Tibial nerve (tissue), 4 donors: ENCODE measurements at places on chromosomes 1 and 21.

DNA sequence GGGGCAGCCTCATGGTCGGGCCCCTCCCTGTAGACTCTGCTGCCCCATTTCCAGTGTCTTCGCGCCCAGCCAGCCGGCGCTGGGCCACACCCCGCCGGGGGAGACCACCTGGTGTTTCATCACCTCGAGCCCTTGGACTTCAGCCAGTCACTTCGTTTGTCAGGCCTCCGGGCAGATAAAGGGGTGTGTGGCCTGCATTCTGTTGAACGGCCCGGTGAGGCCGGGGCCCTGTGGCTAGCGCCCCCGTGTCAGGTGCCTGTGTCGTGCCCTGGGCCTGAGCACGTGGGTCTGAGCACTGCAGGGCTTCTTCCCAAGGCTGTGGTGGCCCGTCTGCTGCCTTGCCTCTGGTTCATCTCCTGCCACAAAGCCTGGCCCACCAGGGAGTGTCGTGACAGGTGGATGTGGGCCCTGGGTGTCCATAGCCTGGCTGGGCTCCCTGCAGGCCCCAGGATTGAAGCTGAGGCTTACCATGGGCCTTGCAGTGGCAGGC is 65.2 kb upstream of the DIP2A start:
- DNase-seq, result no peak

DNA sequence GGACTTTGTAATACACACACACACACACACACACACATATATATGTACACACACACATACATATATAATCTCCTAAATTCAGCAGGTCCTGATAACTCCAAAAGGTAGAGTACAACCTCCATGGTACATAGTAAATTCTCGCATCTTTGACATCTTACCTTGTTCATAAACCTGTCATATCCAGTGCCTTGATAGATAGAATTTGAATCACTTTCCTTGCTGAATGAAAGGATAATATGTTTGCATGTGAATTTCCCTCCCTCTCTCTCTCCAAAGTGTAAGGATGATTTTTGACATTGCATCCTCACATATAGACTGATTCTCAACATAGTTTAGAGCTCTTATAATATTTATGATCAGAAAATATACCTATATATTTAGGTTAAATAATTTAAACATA is 567.1 kb upstream of the ADGRL2 start:
- DNase-seq, result no peak

DNA sequence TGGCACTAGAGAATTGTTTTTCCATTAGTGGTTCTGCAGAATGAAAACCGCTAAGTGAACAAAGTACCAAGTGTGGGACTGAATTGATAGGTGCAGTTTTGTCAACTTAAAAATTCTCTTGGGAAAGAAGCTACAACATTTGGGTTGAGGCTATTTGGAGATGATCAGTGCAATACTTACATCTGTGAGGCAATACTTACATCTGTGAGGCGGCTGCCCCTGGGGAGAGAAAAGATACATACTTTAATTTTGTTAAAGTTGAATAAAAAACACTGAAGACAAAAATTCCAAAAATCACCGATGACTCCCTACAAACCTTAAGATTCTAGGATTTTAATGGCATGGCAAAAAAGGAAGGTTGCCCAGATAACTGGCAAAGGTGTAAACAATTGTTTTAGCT is 1.7 kb downstream of the CFAP410 start:
- DNase-seq, result no peak

DNA sequence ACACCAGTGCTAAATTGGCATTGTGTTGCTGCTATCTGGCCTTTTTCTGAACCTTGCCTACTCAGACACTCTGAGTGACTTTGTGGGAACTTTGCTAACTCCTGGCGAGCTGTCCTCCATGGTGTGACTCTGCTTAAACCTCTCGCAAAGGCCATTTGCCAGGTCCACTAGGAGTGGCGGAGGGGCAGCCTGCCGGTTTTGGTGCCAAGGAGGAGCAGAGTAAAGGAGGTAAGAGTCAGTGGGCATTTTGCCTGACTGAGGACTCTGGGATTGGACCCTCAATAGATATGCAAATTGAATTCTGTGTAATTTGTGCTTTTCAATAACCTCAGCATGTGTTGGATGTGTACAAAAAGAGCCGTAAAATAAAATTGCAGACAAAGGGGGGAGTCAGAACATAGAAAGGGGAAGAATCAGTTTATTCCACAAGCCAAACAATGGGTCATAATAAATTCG is 386.6 kb upstream of the NFIA start:
- DNase-seq, result no peak

DNA sequence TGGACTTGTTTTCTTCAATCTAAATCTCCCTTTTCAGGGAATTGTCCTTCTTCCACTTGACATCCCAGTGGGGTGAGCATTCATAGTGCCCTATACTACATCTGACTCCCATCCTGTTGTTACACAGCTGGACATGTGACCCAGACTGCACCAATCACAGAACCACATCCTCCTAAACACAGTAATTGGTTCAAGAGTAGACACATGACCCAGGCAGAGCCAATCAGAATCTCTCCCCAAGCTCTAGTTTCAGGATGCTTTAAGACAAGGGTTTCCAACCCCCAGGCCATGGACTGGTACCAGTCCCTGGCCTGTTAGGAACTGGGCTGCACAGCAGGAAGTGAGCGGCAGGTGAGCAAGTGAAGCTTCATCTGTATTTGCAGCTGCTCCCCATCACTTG is 5.6 kb upstream of the DDOST start:
- DNase-seq, result no peak

GRCh38 chr1:152870831-152871730 is 7.0 kb upstream of the SMCP start:
- no peak for DNase-seq

DNA sequence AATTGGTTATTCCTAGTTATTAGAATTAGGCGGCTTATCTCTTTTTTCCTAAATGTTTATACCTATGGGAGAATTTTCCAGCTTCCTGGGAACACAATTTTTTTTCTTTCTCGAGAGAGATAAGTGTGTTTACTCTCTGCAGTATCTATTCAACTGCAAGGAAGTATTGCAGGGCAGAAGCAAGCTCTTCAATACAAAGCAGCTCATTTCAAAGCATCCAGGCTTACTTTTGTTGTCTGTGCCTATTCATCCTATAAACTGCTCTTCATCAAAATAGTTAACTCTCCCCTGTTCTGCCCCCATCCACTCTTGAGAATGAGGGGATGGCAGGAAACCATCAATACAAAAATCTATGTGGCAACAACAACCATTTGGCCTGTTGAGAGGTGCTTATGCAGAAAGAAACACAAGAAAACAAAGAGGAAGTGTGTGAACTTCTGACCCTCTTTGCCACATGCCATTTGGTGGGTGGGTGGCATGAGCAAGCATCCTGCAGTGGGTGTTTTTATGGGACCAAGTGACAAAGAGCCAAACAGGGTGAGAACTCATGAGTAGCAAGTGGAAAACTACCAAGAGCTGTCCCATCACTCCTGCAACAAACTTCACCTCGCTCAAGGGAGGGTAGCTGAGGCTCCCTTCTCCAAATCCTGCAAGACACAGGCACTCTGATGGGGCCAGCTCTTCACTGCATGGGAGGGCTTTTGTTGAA is 50.6 kb upstream of the MRPS6 start:
- DNase-seq, result no peak

DNA sequence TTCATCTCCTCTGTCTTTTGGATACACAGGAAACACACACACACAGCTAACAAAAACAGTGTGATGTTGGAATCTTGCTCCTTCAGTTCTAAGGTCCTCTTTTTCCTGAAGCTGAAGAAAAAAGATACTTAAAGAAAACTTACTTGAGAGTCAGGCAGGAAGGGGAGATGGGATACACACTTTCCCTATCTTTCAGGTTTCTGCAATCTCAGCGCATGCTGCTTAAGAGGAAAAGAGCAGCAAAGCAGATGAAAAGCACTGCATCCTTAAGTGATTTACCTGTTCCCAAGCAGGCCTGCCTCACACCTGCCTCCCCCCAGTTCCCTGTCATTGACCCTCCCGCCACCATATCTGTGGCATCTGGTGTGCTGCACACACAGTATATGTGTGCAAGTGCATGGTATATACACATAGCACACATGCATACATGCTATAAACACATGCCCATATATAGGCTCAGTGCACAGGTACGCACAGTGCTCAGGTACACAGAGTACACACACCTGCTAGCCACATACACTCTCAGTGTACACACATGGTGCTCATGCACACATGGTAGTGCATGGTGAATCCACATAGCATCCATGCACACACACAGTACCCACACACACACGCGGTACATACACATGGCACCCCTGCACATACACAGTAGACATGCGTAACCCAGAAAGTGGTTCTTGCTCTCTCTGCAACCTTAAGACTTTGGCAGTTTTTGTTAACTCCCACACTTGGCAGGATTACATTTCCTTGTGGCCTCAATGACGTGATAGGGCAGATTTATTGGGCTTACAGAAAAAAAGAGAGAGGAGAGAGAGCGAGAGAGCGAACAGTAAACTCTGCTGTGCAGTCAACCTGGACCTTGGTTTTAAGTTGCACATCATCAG is 166.9 kb downstream of the TOMM20 start:
- no peak for DNase-seq

DNA sequence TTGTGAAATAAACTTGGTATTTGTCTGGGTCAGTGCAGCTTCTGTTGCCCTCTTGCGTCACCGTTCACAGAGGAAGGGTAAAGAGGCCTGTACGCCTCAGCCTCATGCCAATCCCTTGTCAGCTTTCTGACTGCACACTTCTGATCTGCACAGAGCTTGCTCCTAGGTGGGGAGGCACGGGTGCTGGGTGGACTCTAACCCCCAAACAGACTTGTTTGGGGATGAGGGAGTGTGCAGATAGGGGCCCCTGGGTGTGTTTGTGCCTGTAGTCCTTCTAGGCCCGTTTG is 803 bp upstream of the B4GALT2 start:
- no peak for DNase-seq

- no peak for DNase-seq
Observed at GRCh38 chr1:92495392-92496063, 8.8 kb upstream of the GFI1 start.

DNA sequence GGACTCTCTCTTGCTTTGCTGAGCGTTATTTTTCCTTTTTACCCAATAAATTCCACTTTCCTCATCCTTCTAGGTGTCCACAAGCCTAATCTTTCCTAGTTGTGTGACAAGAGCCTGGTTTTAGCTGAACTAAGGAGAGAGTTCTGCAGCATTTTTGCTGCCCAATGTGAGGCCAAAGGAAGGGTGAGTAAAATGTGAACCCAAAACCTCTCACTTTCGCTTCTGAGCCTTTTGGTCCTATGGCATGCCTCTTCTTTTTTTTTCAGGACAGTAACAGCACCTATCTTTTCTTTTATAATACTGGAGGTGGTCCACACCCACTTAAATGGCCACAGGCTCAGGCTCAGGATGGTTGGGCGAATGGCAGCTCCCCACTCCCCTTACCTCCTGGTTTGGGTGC is 111.1 kb downstream of the COP1 start:
- no peak for DNase-seq

GRCh38 chr1:224168859-224169380 is 14.1 kb upstream of the DEGS1 start:
- DNase-seq, result no peak

GRCh38 chr1:17569200-17570139 is 30.0 kb downstream of the ARHGEF10L start:
- DNase-seq, result peak; percentile 84

- no peak for DNase-seq
Observed at GRCh38 chr21:34252751-34253150, 111.1 kb upstream of the KCNE2 start.

GRCh38 chr1:52032785-52033131 is 852 bp downstream of the KTI12 start:
- DNase-seq, result no peak

GRCh38 chr1:205492201-205492667 is 12.2 kb upstream of the CDK18 start:
- no peak for DNase-seq

GRCh38 chr1:110056285-110056683 is 14.2 kb downstream of the ALX3 start:
- no peak for DNase-seq

GRCh38 chr1:156418416-156419070 is 49.5 kb downstream of the RHBG start:
- no peak for DNase-seq

GRCh38 chr1:182292193-182292741 is 99.3 kb downstream of the GLUL start:
- DNase-seq, result no peak

GRCh38 chr1:227756172-227756959 is 21.1 kb downstream of the SNAP47 start:
- DNase-seq, result no peak

- DNase-seq, result no peak
Observed at GRCh38 chr1:177301425-177302124, 130.8 kb downstream of the BRINP2 start.

DNA sequence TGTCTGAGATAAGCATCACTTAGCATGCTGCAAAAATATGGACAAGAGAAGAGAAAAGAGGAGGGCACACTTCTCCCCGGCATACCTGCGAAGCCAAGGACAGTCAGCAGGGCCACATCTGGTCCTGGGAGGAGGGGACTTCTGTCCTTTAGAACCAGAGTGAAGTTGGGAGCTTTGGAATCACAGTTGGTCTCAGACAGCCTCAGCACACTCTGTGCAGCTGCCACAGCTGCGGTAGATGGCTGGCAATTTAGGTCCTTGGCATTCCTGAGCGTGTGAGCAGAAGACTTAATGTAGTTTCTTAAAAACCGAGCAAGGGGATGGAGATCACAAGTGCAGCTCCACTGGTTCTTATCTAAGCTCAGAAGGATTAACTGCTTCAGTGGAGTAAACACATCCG is 32.3 kb downstream of the LRRC53 start:
- DNase-seq, result no peak

GRCh38 chr1:193036337-193037047 is 22.7 kb downstream of the UCHL5 start:
- no peak for DNase-seq

DNA sequence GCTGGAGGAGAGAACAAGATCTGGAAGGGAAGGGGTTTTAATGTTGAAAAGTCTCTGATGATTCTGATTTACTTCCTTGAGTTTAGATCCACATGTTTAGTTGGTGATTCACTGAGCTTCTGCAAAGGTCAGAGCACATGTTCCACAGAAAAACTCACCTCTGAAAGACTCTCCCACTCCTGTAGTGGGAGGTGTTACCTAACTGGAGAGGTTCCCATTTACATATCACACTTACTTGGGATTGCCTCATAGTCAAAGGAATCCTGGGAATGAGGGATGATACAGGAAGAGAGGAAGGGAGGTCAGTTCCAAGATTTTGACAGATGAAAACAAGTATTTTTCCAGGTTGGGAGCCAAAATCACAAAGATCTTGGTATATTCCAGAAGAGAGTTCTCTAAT is 2.7 kb upstream of the NTNG1 start:
- no peak for DNase-seq
